Fibroblast of skin of right quadriceps (primary cell): ENCODE measurements at places on chromosomes 13 and 19.
A peak's percentile ranks its signal among the peaks of the same experiment; 100 is the strongest.

GRCh38 chr19:48539503-48540096, 12.4 kb upstream of the SULT2B1 start:
- DNase-seq: peak; percentile 58

DNA sequence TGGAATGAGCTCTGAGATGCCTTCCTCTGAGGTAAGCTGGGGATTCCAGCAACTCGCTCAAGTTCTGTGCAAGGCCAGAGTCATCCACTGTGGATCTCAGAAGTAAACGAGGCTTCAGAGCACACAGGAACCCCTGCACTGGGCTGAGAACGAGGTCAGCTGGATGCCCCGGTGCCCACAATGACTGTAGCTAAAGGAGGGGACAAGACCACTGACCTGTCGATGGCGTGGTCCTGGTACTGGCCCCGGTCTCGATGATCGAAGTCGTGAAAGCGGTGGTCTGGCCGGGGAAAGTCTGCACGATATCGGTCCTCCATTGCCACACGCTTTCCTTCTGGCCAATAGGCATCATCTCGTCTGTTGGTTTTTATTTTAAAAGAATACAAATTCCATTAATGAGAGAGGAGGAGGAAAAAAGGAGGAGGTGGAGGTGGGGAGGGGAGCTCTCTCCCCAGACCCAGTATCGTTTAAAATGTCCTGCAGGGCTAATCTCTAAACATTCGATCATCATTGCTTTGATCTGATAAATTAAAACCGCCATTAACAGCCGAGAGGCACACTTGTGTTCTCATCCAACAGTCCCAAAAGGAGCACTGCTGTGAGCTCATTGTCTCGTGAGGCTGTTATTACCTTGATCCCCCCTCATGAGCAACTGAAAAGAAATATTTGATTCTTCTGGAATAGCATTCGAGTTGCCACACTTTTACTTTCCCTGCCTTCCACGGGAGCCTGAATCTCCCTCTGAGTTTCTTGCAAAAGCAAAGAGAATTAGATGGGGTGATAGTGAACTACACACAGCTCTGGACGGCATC, 25.0 kb upstream of the TINCR start:
- DNase-seq: no peak

GRCh38 chr13:83065108-83065507, 817.2 kb downstream of the SLITRK1 start:
- DNase-seq: peak; percentile 60

DNA sequence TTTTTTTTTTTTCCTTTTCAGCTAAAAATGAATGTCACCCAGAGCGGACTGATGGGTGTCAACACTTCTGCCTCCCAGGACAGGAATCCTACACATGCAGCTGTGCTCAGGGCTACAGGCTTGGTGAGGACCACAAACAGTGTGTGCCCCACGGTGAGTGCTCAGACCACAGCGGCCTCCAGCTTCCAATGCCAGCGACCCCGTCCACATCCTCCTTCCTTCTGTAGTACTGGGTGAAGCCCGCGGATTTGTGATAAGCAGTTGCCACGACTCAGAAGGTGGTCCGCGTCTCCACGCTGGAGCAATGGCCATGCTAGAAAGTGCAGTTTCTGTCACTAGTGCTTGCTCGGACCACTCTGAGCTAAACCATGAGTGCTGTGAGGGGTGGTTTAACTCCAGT, 6.0 kb downstream of the PROZ start:
- DNase-seq: no peak

GRCh38 chr13:50132904-50133357, 117.7 kb downstream of the KCNRG start:
- DNase-seq: no peak

DNA sequence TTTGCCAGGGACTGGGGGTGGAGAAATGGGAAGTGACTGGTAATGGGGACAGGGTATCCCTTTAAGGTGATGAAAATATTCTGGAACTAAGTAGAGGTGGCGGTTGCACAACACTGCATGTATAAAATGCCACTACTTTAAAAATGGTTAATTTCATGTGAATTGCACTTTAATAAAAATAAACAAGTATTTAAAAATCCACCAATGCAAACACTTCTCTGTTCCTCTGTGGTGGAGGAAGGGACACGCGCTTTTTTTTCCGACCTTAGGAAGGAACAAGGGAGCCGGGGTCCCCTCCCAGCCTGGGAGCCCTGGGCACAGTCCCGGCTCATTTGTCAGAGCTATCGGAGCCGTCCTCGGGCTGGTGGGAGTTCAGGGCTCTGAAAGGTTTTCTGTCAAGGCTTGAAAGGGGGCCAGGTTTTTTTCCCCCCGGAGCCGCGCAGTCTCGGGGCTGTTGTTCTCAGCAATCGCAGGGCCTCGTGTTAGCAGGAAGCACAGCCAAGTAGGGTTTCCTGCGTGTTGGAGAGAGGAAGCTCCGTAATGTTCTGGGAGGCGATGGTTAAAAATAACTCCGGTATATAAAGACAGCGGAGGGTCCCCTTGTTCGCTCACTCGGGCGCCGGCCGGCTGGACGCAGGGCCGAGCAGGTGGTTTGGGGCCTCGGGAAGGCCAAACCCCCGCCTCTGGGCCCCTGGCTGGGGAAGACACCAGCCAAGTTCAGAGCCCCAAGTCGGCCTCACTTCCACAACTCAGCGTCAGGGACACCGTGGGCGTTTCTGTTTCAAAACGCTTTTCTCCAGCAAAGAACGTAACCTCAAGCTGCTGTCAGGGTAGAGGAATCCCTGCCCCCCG, 41.2 kb upstream of the KLF2 start:
- peak; percentile 65 for DNase-seq

DNA sequence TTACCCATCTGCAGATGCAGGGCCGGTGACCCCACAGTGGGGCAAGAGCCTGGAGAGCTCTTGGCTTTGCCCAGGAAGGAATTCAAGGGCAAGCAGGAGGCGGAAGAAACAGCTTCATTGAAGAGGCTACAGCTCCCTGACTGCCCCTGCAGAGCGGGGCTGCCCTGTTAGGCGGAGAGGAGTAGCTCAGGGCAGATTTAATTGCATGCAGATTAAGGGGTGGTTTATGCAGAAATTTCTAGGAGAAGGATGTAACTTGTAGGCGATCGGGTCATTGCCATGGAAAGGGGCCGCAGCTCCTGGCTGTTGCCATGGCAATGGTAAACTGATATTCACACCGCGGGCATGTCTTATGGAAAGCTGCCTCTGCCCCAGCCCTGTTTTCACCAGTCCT, 94.1 kb downstream of the ATP11A start:
- DNase-seq: no peak

DNA sequence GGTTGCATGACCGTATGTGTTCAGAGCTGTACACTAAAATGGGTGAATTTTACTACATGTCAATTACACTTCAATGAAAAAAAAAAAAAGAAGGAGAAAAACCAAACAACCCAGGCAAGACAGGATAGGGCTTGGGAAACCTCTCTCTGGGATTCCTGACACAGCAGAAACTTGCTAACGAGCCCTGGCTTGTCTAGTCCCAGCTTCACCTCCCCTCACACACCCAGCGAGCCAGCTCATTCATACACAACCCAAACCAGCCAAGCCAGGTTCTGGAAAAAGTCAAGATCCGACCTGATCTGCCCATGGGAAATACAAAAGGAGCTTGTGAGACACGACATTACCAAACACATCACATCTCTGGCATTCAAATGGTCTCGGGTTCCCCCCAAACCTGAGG, 3.7 kb upstream of the TECR start:
- DNase-seq: no peak

DNA sequence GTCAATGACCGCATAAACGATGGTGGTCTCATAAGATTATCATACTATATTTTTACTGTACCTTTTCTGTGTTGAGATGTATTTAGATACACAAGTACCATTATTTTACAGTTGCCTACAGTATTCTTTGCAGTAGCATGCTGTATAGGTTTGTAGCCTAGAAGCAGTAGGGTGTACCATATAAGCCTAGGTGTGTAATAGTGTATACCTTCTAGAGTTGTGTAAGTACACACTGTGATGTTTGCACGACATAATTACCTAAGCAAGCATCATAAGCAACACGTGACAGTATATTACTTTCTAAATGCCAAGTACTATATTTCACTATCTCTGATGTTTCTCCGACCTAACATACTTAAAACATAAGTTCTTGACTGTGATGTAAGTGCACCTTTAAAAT, 2.7 kb downstream of the LPAR6 start:
- no peak for DNase-seq

GRCh38 chr19:19321141-19321577, 530 bp downstream of the MAU2 start:
- no peak for DNase-seq

GRCh38 chr19:16363133-16363851, 38.7 kb downstream of the KLF2 start:
- no peak for DNase-seq

- no peak for DNase-seq
Measured at GRCh38 chr19:41341669-41342490, 11.8 kb downstream of the TGFB1 start.

GRCh38 chr13:66405908-66406802, 824.0 kb downstream of the PCDH9 start:
- peak; percentile 83 for DNase-seq

GRCh38 chr19:34393629-34394028, 10.6 kb upstream of the PDCD2L start:
- DNase-seq: no peak

DNA sequence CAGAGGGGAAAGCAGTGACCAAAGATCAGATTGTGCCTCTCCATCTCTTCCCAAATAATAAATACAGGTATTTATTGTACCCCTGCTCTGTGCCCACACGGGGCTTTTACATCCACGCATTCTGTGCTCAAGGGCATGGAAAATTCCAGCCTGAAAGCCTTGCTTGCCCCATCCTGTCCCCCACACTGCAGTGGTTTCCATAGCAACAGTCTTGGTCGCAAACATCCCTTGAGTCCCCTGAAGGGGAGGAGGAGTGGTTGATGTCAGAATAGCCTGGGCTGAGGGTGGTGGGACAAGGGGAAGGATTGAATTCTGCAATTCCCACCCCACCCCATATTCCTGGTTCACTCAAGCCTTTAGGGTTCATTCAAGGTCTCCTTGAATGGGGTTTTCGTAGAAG, 41.0 kb upstream of the USP29 start:
- DNase-seq: no peak

DNA sequence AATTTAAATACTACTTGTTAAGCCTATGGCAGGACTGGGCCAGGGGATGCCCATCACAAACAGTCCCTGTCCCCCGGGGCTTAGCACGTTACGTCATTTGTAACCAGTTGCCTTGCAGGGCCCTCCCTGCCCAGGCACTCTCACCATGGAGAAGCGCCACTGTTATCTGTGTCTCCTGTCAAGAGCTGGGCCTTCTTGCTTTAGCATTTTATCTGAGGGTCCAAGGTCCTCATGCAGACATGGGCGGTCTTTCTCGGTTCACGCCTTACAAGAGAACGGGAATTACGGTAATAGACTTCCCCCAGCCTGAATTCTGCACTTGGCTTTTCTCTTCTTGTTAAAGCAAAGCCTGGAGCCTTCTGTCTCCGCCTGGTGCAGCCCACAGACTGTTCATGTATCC, 46.1 kb downstream of the TMED1 start:
- DNase-seq: no peak

- DNase-seq: no peak
Measured at GRCh38 chr13:113635709-113636108, 22.3 kb downstream of the ATP4B start.

DNA sequence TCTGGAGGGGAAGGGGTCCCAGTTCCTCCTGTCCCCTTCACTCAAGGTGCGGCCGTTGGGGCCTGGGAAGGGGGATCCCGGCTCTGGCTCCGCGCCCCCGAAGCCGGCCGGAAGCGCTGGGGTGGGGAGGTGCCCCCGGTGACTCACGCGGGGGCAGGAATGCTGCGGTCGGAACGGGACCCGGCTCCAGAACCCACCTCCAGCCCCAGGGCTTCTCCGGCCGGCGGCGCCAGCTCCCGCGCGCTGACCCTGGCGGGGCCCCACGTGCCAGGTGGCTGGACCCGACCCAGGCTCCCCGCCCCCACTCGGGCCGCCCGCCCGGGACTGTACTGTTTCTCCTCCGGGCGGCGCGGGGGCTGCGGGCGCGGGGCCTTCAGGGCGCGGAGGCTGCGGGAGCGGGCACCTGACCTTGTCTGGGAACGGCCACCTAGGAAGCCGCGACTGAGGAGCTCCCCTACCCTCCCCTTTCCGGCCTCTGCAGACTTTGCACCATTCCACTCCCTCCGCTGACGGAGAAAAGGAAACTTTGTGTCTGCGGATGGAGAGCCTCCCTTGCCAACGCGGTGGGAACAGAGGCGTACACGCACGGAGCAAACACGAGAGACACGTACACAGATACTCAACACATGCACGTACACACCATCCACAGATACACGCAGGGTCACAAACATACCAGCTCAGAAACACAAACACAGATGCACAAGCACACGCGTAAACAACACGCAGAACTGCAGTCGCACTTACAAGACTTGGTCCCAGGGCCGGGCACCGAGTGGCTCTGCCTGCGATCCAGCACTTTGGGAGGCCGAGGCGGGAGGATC, 7.2 kb downstream of the AXL start:
- peak; percentile 73 for DNase-seq

- no peak for DNase-seq
Measured at GRCh38 chr19:42158926-42159325, 26.7 kb upstream of the POU2F2 start.

GRCh38 chr13:57673197-57673596, 41.7 kb downstream of the PCDH17 start:
- no peak for DNase-seq

- DNase-seq: no peak
Measured at GRCh38 chr13:32866921-32867320, 149.3 kb upstream of the KL start.

GRCh38 chr13:113513761-113514160, 23.2 kb upstream of the DCUN1D2 start:
- DNase-seq: no peak

- DNase-seq: peak; percentile 50
Measured at GRCh38 chr13:30143666-30144400, 163.5 kb downstream of the KATNAL1 start.

DNA sequence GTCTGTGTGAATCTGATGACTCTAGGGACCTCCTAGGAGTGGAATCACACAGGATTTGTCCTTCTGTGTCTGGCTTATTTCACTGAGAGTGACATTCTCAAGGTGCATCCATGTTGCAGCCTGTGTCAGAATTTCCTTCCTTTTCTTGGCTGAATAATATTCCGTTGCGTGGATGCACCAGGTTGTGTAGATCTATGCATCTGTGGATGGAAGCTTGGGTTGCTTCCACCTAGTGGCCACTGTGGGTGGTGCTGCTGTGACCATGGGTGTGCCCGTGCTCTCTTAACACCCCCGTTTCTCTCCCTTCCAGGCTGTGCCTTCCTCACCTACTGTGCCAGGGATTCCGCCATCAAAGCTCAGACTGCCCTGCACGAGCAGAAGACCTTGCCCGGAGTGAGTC, 26.2 kb downstream of the CELF5 start:
- DNase-seq: no peak

GRCh38 chr19:56191115-56191514, 6.5 kb downstream of the ZSCAN5B start:
- DNase-seq: no peak

- DNase-seq: no peak
Measured at GRCh38 chr19:31946491-31946890, 398.9 kb upstream of the ZNF507 start.

GRCh38 chr19:51797480-51797879, 2.5 kb downstream of the FPR3 start:
- DNase-seq: no peak
